Natural killer cell (primary cell): ENCODE measurements at places on chromosomes 5 and 9. TPM values are rescaled to one million over a fixed set of nuclear protein-coding genes. Genes with fewer than 3 reads are reported as not detected.

The GLDC gene
- 1.3 TPM for total RNA-seq

The IFNA2 gene
- not detected for total RNA-seq

The IL3 gene
- total RNA-seq, result not detected

The MARVELD2 gene
- total RNA-seq, result not detected

The NUTM2F gene
- total RNA-seq, result not detected

The COL23A1 gene
- total RNA-seq, result not detected

GRCh38 chr9:99034149-99034548 lies 70.8 kb upstream of the TGFBR1 start:
- no peaks in the 10 kb centered on the region for H3K27me3 ChIP-seq
- no peaks in the 10 kb centered on the region for H3K36me3 ChIP-seq
- peaks cover 20% of the 10 kb centered on the region for H3K4me1 ChIP-seq
- DNase-seq, result no peak
- H3K4me3 ChIP-seq, result no peak overlapping the region

- DNase-seq, result no peak
- no peak overlapping the region for H3K4me3 ChIP-seq
- no peaks in the 10 kb centered on the region for H3K27me3 ChIP-seq
Observed at GRCh38 chr5:109038209-109038840, 290.6 kb downstream of the FER start.

GRCh38 chr9:91117474-91117891 lies 244.2 kb downstream of the AUH start:
- no peaks in the 10 kb centered on the region for H3K27me3 ChIP-seq
- H3K4me3 ChIP-seq, result peak overlapping the region; percentile 16
- H3K4me1 ChIP-seq, result peaks cover 13% of the 10 kb centered on the region
- DNase-seq, result no peak

DNA sequence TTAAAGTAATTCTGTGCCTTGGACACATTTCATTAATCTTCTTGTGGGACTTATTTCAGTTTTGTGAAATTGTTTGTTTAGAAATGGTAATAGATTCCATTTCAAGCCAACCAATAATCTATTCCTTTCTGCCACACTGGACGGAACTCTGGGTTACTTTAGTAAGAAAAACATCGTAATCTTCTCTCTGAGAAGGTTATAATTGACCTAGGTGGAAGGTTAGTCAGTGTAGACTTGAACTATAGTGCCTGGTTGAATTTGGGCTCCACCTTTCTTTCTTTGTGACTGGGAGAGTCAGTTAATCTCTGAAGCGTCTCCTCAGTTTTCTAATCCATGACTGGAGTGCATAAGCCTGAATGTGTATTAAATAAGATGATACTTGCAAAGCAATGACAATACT lies 89.7 kb upstream of the PRLR start:
- H3K36me3 ChIP-seq, result no peaks in the 10 kb centered on the region
- no peak for DNase-seq
- no peaks in the 10 kb centered on the region for H3K4me1 ChIP-seq
- H3K27me3 ChIP-seq, result no peaks in the 10 kb centered on the region

- H3K27ac ChIP-seq, result no peak overlapping the region
- H3K36me3 ChIP-seq, result no peaks in the 10 kb centered on the region
- peaks cover 21% of the 10 kb centered on the region for H3K4me1 ChIP-seq
- no peaks in the 10 kb centered on the region for H3K27me3 ChIP-seq
- H3K4me3 ChIP-seq, result no peak overlapping the region
Observed at GRCh38 chr5:170314541-170315095, 17.0 kb upstream of the LCP2 start.

- no peaks in the 10 kb centered on the region for H3K4me1 ChIP-seq
- DNase-seq, result no peak
- H3K27ac ChIP-seq, result no peak overlapping the region
- H3K27me3 ChIP-seq, result no peaks in the 10 kb centered on the region
Observed at GRCh38 chr5:156385416-156385815, 58.5 kb downstream of the SGCD start.

DNA sequence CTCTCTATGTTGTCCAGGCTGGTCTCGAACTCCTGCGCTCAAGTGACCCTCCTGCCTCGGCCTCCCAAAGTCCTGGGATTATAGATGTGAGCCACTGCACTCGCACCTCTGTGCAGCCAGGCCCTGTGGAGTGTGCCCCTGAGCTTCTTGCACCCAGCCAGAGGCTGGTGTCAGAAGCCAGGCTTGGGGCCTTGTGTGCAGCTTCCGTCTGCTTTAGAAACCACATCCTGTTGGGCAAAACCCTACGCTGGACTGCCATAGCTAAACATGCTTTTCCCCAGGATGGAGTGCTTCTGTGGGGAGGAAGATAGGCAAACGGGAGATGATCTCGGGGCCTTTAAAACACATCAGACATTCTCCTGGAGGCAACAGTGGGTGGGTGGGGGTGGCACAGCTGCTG lies 40.1 kb downstream of the PRRT1B start:
- peaks cover 47% of the 10 kb centered on the region for H3K4me1 ChIP-seq
- peaks cover 56% of the 10 kb centered on the region for H3K36me3 ChIP-seq
- H3K4me3 ChIP-seq, result no peak overlapping the region
- peak overlapping the region; percentile 58 for H3K27ac ChIP-seq

DNA sequence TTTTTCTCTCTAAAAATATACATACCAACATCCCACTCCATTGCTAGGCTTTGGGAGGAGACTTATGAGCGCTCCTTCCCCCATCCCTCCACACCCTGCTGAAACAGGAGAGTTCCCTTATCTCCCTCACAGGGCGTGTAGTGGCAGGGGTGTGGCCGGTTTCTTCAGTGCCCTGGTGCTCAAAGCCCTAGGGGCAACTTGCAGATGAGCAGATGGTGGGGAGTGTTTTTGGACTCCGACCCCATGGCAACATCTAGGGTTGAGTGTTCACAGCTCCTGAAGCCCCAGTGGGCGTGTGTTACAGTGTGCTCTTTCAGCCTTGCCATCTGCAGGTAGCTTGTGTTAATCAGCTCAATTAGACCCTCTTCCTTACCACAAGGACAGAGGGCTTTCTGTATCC lies 409.5 kb downstream of the MAT2B start:
- no peak overlapping the region for H3K4me3 ChIP-seq
- H3K36me3 ChIP-seq, result no peaks in the 10 kb centered on the region
- no peak for DNase-seq
- H3K4me1 ChIP-seq, result peaks cover 29% of the 10 kb centered on the region

DNA sequence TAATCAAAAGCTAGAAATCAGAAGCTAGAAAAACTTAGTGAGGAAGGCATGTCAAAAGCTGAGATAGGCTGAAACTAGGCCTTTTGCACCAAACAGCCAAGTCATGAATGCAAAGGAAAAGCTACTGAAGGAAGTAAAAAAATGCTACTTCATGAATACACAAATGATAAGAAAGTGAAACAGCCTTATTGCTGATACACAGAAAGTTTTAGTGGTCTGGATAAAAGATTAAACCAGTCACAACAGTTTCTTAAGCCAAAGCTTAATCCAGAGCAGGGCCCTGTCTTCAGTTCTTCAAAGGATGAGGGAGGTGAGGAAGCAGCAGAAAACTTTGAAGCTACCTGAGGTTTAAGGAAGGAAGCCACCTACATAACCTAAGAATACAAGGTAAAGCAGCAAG lies 102.5 kb upstream of the SH3GL2 start:
- no peak for DNase-seq
- no peaks in the 10 kb centered on the region for H3K4me1 ChIP-seq
- no peaks in the 10 kb centered on the region for H3K36me3 ChIP-seq
- no peak overlapping the region for H3K27ac ChIP-seq
- H3K27me3 ChIP-seq, result no peaks in the 10 kb centered on the region

- H3K4me1 ChIP-seq, result no peaks in the 10 kb centered on the region
- H3K36me3 ChIP-seq, result no peaks in the 10 kb centered on the region
- H3K27ac ChIP-seq, result no peak overlapping the region
Observed at GRCh38 chr9:116653348-116654058, 33.6 kb upstream of the TRIM32 start.
